ENCODE measurements at places on chromosomes 12 and 14. TPM values are rescaled to one million over a fixed set of nuclear protein-coding genes. Genes with fewer than 3 reads are reported as not detected.

Gene LARP4
- total RNA-seq: 61.9 TPM

Gene VRTN
- not detected for total RNA-seq

Gene RFX4
- total RNA-seq: not detected

Gene ZC3H14
- 102 TPM for total RNA-seq

Gene PPM1H
- total RNA-seq: 2.2 TPM

Gene HOXC4
- 1.8 TPM for total RNA-seq

Gene PLEKHD1
- 2.0 TPM for total RNA-seq

Gene SLC17A8
- total RNA-seq: not detected

Gene PLBD2
- total RNA-seq: 59.8 TPM

Gene PRH1
- 72.6 TPM for total RNA-seq

Gene HSPB8
- total RNA-seq: 19.3 TPM

Gene MYRFL
- not detected for total RNA-seq

Gene CLEC1B
- not detected for total RNA-seq

DNA sequence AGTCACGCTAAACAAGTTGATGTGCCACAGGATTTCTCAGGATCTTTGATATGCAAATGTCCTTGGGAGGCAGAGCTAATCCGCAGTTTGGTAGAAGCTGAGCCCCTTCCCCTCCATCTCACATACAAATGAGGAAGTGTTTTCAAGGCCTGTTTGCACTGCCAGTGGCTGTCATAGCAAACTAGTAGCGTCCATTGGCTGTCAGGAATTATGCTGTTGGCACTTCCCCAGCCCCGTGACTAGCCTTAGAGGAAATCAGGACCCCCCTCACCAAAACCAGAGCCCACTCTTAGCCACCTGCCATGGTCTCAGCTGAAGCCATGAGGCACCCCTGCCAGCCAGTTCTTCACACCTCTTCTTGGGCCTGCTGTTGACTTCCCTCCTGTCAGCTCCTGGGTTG is 253.9 kb downstream of the CACNA1C start:
- no peak for DNase-seq
- no peaks in the 10 kb centered on the region for H3K4me1 ChIP-seq
- no peaks in the 10 kb centered on the region for H3K27me3 ChIP-seq
- peak overlapping the region; percentile 32 for H3K27ac ChIP-seq

- H3K4me1 ChIP-seq: no peaks in the 10 kb centered on the region
- no peak overlapping the region for H3K27ac ChIP-seq
- no peaks in the 10 kb centered on the region for H3K27me3 ChIP-seq
- no peak overlapping the region for H3K4me3 ChIP-seq
- no peaks in the 10 kb centered on the region for H3K36me3 ChIP-seq
- DNase-seq: no peak
Observed at GRCh38 chr12:21509768-21510167, 8.2 kb downstream of the GOLT1B start.

DNA sequence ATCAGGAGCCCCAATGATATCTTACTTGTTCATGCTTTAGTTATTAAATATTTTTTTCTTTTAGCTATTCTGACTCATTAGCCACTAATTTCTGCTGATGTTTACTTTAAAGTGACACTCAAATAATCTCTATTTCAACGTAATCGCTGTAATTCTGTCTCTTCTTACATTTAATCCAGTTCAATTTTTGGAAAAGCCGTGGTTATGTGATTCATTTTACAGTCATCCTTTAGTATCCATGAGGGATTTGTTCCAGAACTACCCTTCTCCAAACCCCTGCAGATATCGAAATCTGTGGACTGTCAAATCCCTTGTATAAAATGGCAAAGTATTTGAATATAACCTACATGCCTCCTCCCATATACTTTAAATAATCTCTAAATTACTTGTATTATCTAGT is 1103.4 kb downstream of the LRFN5 start:
- no peak for DNase-seq
- H3K36me3 ChIP-seq: no peaks in the 10 kb centered on the region
- no peak overlapping the region for H3K27ac ChIP-seq
- H3K27me3 ChIP-seq: no peaks in the 10 kb centered on the region

DNA sequence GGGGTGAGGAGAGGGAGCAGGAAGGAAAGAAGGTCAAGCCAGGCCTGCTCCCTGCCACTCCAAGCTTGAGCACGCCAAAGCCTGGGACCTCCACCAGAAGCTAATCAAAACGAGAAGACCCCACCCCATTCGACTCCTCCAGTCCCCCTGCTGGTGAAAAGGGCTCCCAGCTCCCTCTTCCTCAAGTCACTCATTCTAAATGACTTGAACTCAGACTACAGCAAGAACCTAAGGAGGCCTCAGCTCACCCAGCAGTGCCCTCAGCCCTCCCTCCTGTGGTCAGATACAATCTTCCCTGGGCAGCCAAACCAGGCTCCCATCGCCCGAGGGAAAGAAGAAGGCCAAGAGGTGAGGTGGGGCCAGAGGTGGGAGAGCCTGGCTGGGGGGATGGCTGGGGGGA is 17.4 kb downstream of the HDAC7 start:
- H3K36me3 ChIP-seq: no peaks in the 10 kb centered on the region
- no peak for DNase-seq
- no peak overlapping the region for H3K4me3 ChIP-seq
- H3K27ac ChIP-seq: peak overlapping the region; percentile 71
- H3K27me3 ChIP-seq: no peaks in the 10 kb centered on the region
- peaks cover 41% of the 10 kb centered on the region for H3K4me1 ChIP-seq

DNA sequence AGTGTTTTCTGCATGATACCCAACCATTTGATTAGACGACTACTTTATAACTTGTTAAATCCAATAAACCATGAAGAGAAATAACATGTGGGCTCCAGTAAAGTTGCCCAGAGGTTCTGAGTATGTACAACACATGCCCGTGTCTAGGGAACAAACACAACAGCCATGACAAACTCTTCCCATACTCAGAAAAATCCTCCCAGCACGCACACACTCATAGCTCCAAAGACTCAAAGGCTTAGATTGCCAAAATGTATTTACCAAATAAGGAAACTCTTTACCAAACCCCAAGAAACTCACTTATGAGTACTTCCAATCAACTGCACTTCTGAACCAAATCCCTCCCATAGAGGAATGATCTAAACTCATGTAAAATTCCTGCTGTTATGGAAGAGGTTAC is 17.3 kb downstream of the SART3 start:
- H3K27ac ChIP-seq: no peak overlapping the region
- no peak for DNase-seq
- H3K4me3 ChIP-seq: no peak overlapping the region

DNA sequence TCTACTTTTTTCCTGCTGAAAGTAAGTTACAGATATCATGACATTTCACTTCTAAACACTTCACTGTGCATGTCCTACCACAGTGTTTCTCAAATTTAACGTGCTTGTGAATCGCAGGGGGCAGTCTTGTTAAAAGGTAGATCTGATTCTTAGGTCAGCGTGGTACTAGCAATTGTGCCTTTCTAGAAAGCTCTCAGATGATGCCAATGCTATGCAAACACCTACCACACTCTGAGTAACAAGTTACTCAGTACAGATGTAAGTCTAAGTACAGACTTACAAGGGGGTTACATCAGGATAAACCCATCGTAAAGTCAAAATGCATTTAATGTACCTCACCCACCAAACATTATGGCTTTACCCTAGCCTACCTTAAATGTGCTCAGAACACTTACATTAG is 22.4 kb downstream of the TM7SF3 start:
- H3K4me1 ChIP-seq: no peaks in the 10 kb centered on the region
- no peak for DNase-seq
- no peaks in the 10 kb centered on the region for H3K27me3 ChIP-seq
- no peak overlapping the region for H3K27ac ChIP-seq
- no peaks in the 10 kb centered on the region for H3K36me3 ChIP-seq

- no peak for DNase-seq
- H3K27me3 ChIP-seq: no peaks in the 10 kb centered on the region
- H3K4me3 ChIP-seq: no peak overlapping the region
- H3K27ac ChIP-seq: no peak overlapping the region
Observed at GRCh38 chr14:103255555-103255954, 78.5 kb upstream of the EIF5 start.

GRCh38 chr14:61564618-61565091 is 130.7 kb upstream of the HIF1A start:
- no peak for DNase-seq
- peaks cover 4% of the 10 kb centered on the region for H3K4me1 ChIP-seq
- H3K36me3 ChIP-seq: no peaks in the 10 kb centered on the region
- H3K27me3 ChIP-seq: no peaks in the 10 kb centered on the region

- H3K4me3 ChIP-seq: no peak overlapping the region
- H3K27me3 ChIP-seq: peaks cover 7% of the 10 kb centered on the region
- DNase-seq: no peak
- no peaks in the 10 kb centered on the region for H3K4me1 ChIP-seq
- no peaks in the 10 kb centered on the region for H3K36me3 ChIP-seq
Observed at GRCh38 chr12:113052326-113052725, 4.2 kb upstream of the DTX1 start.

- DNase-seq: no peak
- no peaks in the 10 kb centered on the region for H3K36me3 ChIP-seq
- H3K27me3 ChIP-seq: no peaks in the 10 kb centered on the region
- no peaks in the 10 kb centered on the region for H3K4me1 ChIP-seq
- no peak overlapping the region for H3K27ac ChIP-seq
- H3K4me3 ChIP-seq: no peak overlapping the region
Observed at GRCh38 chr12:46486588-46486987, 114.0 kb upstream of the SLC38A2 start.

DNA sequence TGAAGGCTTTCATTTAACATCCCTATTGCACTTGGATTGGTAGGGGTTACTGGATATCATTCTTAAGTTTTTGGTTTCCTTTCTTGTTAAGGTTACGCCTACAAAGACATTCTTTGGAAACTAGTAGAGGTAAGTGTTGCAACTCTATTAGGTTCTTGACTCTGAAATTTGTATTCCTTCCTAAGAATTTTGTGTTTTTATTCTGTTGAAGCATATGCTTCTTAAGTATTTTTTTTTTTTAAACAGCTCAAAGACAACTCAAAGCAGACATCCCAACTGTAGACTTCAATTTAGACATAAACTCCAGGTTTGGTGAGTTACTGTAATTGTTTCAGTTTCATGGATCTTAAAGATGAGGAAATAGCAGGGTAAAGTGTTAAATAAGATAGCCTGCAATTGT is 1.1 kb upstream of the RBMS2 start:
- peaks cover 6% of the 10 kb centered on the region for H3K4me1 ChIP-seq
- H3K27me3 ChIP-seq: no peaks in the 10 kb centered on the region
- no peaks in the 10 kb centered on the region for H3K36me3 ChIP-seq
- DNase-seq: no peak
- peak overlapping the region; percentile 61 for H3K4me3 ChIP-seq
- H3K27ac ChIP-seq: peak overlapping the region; percentile 96

DNA sequence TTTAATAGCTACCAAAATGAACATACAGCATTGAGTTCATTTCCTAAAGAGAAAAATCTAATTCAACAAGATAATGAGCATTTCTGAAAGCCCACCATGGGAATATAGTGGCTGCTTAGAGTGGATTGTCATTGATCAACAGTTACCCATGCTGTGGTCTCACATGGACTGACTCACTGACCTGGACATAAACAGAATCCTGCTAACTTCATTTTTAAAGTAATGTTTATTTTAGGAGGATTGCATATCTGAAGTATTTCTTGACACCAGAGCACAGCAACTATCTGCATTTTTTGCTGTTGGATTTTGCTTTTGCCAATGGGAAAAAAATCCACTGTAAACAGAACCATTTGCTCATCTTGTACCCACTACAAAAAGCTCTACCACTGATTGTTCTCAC is 71.7 kb downstream of the KCNC2 start:
- H3K27me3 ChIP-seq: no peaks in the 10 kb centered on the region

GRCh38 chr14:54481695-54482094 is 7.1 kb downstream of the GMFB start:
- no peak overlapping the region for H3K27ac ChIP-seq
- no peak overlapping the region for H3K4me3 ChIP-seq
- no peaks in the 10 kb centered on the region for H3K27me3 ChIP-seq

DNA sequence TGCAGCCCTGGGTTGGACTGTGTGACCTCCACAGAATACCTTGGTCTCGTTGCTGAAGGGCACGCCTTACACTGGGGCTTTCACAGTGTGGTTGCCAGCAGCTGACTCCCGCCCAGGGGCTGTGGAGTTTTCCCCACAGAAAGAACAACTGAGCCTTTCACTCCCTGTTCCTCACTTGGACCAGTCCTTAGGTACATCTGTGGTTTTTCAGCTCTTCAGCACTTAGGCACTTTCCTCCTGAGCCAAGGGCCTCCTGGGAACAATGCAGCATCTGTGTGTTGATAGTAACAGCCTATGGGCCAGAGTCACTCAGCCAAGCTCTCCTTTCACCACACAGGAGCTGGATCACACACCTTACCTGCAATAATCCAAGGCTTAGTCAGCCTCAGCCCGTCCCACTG is 25.0 kb downstream of the ERP27 start:
- peak; percentile 92 for DNase-seq
- H3K4me1 ChIP-seq: no peaks in the 10 kb centered on the region
- no peaks in the 10 kb centered on the region for H3K36me3 ChIP-seq
- H3K27ac ChIP-seq: peak overlapping the region; percentile 82
- H3K4me3 ChIP-seq: no peak overlapping the region

- H3K4me3 ChIP-seq: no peak overlapping the region
- no peak overlapping the region for H3K27ac ChIP-seq
- no peaks in the 10 kb centered on the region for H3K27me3 ChIP-seq
- DNase-seq: no peak
Observed at GRCh38 chr12:18079541-18080246, 10.3 kb downstream of the RERGL start.

GRCh38 chr12:108151533-108152169 is 22.6 kb downstream of the WSCD2 start:
- H3K4me3 ChIP-seq: no peak overlapping the region
- no peak overlapping the region for H3K27ac ChIP-seq
- H3K4me1 ChIP-seq: no peaks in the 10 kb centered on the region
- H3K36me3 ChIP-seq: no peaks in the 10 kb centered on the region
- no peak for DNase-seq
- no peaks in the 10 kb centered on the region for H3K27me3 ChIP-seq

DNA sequence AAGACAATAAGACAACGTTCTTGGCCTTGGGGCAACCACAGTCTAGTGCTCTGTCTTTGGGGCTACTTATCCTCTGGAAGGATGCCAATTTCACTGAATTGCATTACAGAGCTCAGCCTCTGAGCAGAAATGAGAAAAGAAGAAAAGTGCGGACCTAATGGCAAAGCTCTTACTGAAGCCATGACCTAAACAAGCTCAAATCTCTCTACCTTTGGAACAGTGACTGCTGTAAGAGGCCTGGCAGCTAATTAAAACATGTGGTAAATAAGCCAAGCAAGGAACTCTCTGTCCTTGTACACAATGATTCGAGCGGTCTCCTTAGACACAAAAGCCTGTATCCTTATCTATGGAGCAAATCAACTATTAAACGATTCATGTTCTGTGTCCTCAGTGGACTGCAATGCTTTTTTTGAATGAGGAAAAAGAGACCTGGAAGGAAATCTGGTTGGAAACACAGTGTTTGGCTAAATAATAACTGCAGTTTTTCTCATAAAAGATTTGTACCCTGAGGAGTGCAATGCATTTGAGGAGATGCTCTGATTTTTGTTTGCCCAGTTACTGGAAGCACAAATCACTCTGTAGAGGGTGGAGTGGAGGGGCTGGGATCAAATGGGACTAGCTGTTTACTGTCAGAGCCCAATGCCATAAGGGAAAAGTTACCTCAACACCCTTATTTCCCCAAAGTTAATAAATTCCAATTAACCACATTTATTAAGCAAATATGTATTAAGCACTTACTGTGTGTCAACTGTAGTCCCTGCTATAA is 113.9 kb downstream of the NDUFA12 start:
- no peaks in the 10 kb centered on the region for H3K36me3 ChIP-seq
- H3K4me3 ChIP-seq: no peak overlapping the region
- DNase-seq: no peak
- H3K27me3 ChIP-seq: no peaks in the 10 kb centered on the region
- H3K4me1 ChIP-seq: no peaks in the 10 kb centered on the region

- no peak overlapping the region for H3K27ac ChIP-seq
- H3K27me3 ChIP-seq: no peaks in the 10 kb centered on the region
- no peaks in the 10 kb centered on the region for H3K36me3 ChIP-seq
- no peak overlapping the region for H3K4me3 ChIP-seq
- no peak for DNase-seq
- no peaks in the 10 kb centered on the region for H3K4me1 ChIP-seq
Observed at GRCh38 chr14:90345239-90345557, 13.5 kb upstream of the NRDE2 start.
